GF-D8 (cell line): ENCODE measurements at places on chromosomes 3 and 15.

DNA sequence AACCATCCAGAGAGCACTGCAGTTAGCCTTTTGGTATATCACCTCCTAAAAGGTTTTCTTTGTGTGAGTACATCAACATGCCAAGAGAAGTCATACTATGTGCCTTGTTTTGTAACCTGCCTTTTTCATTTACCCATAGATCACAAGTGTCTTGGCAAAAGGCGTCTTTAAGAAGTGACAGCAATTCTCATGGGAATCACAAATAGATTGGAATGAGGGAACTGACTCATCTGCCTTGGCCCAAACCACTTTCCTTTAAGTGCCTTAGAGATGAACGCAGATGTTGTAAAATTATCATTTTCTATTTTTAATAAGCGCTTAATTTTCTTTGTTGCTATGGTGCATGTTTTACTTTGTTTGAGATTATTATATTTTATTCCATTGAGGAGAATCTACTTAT is 20.7 kb upstream of the POMGNT2 start:
- no peak for DNase-seq

DNA sequence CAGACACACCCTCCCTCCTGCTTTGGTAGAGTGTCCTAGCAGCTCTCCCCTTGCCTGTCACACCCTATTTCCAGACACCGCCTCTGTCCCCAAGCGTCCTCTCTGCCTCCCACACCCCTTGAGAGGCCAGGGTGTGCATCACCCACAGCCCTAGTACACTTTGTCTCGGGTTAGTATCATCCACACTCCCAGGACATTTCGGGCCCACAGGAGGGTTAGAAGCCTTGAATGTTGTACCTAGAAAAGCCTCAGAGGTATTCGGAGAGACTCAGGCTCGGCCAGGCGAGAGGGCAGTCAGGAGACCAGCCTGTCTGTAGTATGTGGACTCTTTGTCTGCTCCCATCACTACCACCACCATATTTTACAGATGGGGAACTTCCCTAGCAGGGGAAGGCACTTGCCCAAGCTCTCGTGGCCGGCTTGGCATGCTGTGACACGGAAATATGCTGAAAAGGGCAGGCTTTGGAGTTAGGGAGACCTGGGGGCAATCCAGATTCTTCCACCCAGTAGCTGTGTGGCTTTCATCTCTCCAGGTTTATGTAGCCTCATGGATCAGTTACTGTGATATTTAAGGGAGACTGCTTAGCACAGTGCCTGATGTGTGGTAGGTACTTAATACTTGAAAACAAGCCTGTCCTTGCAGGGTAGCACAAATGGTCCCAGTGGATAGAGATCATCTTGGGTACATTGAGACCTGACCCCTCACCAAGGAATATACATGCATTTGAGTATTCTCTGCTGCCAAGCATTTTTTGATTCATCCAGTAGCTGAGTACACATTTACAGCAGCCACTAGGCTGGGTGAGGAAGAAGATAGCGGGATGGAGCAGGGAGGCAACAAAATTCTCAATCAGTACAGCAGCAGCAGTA is 1.4 kb downstream of the TMEM43 start:
- DNase-seq: no peak

DNA sequence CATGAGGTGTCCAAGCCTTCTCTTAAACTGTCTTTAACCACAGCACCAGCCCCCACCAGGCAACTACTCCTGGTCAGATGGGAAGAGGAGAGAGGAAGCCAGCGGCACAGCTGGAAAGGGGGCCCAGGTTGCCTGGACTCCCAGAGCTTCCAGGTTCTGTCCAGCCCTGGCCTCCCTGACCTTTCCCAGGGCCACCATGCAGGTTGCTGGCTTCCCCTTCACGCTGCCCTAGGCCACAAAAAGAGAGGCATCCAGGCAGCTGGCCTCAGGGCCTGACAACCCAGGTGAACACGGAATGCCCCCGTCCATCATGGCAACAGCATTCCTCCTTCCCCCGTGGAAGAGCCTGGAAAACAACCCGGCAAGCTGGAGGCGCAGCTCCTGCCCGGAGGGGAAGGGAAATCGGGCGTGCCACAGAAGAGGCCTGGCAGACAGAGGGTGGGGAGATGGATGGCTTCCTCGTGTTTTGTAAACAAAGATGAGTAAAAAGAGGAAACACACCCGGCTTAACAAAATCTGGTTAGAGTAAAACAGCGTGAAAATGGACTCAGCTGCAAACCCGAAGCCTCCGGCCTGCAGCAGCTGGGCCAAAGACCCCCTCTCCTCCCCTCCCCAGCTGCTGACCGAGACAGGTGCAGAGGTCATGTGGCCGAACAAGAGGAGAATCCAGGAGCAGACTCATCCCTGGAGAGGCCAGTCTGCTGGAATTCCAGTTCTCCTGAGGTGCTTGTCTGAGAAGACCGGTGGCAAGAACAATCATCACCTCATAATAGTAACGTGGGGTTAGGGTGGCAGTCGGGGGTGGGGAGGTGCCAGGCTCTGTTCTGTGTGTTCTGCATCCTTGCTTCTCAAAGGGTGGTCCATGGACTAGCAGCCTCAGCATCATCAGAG is 15.5 kb downstream of the BMF start:
- DNase-seq: no peak

DNA sequence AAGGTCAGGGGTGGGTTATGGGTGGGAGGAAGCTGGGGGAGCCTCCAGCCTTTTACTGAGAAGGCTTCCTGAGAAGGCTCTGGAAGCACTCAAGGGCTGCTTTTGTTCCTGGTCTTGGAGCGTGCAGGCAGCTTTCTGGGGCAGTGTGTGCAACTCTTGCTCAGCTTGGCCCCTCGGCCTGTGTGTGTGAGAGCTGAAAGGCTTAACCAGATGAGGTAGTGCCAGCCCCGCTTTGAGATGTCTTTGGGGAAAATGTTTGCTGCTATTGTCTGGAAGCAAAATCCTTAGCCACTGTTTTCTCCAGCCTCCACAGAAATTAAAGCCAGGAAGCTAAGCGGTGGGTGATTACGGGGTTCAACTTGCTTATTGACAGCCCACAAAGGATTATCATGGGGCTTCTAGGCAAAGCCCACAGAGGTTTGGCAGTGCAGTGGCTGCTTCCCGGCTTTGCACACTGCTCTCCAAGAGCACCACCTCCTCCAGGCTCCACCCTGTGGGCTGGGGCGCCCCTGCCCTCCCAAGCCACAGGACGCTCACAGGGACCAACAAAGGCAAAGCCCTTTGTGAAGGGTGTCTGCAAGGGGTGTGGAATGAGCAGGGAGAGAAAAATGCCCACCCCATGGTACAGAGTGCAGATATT is 121.7 kb upstream of the TLE3 start:
- DNase-seq: no peak

DNA sequence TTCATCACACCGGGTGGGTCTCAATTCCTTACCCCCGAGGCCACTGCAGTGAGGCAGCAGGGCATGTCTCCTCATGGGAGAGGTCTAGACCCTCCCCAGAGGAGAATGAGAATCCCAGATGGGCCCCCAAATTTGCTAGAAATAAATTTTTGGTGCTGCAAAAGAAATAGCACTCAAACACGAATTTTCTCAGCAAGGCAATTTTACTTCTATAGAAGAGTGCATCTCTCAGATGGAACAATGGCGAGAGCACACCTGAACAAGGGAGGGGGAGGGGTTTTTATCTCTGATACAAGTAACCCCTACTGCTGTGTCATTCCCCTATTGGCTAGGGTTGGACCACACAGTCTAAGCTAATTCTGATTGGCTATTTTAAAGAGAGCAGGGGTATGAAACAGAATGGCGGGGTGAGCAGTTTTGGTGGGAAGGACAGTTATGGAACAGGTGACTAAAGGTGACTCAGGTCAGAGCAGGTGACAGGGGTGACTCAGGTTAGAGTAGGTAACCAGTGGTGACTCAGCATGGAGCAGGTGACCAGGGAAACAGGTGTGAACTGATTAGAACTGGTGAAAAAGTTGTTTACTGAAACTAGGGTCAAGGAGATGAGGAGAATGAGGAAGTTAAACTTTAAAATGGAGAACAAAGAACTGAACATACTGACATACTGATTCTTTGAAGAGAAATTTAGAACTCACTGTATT is 93.0 kb upstream of the WNT7A start:
- DNase-seq: no peak

- no peak for DNase-seq
These were observed 1.3 kb upstream of the PLA1A start for GRCh38 chr3:119596398-119596797.

DNA sequence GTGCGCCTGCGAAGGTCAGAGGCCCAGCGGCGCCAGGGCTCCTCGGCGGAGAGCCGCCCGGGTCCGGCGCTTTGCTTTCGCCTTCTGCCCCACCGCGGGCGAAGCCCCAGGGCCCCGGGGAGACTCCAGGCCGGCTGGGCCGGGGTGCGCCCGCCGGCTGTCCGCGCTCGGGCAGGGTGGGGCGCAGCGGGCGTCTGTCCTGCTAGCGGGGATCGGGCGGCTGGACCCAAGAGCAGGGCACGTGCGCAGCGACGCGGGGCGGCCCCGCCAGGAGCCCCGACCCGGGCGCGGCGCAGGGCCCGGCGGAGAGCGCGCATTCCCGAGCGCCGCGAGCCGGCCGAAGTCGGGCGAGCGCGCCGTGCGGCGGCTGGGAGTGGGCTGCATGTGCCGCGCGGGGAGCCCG is 569 bp upstream of the ALDH1A3 start:
- DNase-seq: no peak
